ENCODE measurements at places on chromosomes 5 and 9. TPM values are rescaled to one million over a fixed set of nuclear protein-coding genes. Genes with fewer than 3 reads are reported as not detected.

Gene LARP1
- polyA plus RNA-seq: 151 TPM

Gene FOXI1
- polyA plus RNA-seq: 6.3 TPM

Gene EDIL3
- polyA plus RNA-seq: 47.9 TPM

Gene CFAP77
- polyA plus RNA-seq: 1.3 TPM

Gene IFNB1
- not detected for polyA plus RNA-seq

GRCh38 chr9:116715751-116716150 lies 28.6 kb downstream of the TRIM32 start:
- DNase-seq: no peak

DNA sequence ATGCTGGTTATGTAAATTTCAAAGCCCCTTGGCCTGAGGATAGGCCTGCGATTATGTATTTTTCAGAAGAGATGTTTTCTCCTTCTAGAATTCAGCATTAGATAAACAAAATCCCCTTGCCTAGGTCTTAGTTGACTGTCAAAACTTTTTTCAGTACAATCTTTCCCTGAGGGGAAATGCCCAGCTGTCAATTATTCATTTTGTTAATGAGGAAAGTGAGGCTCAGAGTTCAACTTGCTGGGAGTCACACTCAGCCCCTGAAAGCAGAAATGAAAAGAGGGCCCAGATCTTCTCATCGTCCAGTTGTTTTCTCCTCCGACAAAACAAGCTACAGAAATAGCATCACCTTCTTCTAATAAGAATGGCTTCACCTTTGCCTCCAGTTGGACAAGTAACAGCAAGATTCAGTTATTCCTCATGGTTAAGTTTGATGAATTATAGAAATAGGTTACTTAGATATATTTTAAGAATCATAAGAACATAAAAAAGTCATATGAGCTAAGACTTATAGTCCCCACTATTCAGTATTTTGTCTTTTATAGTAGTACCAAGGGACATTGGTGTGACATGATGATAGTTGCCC lies 627.1 kb upstream of the WWC1 start:
- DNase-seq: no peak

GRCh38 chr5:11878814-11879213 lies 25.4 kb downstream of the CTNND2 start:
- no peak for DNase-seq

- no peak for DNase-seq
Observed at GRCh38 chr5:172285226-172286143, 1.9 kb upstream of the UBTD2 start.

- no peak for DNase-seq
Observed at GRCh38 chr5:72596956-72597355, 89.7 kb upstream of the ZNF366 start.

- DNase-seq: no peak
Observed at GRCh38 chr9:26260238-26260637, 582.0 kb upstream of the TUSC1 start.

DNA sequence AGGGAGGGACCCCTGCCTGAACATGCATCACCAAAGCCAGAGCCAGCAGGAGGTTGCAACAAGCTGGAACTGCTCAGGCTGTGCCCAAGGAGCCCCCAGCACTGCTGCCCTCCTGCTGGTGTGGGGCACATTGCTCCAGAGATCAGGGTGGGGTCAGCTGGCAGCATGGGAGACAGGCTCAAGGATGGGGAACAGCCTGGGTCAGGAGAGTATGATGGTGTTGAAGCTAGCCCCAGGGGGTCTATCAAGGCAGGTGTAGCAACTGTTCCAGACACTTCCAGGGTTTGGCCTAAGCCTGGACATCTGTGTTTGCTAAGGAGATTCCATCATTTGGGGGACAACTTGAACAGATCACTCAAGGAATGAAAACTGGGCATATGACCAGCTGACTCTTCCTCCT lies 133.1 kb downstream of the ATPSCKMT start:
- DNase-seq: no peak

- DNase-seq: no peak
Observed at GRCh38 chr9:117178596-117179375, 236.1 kb downstream of the ASTN2 start.

DNA sequence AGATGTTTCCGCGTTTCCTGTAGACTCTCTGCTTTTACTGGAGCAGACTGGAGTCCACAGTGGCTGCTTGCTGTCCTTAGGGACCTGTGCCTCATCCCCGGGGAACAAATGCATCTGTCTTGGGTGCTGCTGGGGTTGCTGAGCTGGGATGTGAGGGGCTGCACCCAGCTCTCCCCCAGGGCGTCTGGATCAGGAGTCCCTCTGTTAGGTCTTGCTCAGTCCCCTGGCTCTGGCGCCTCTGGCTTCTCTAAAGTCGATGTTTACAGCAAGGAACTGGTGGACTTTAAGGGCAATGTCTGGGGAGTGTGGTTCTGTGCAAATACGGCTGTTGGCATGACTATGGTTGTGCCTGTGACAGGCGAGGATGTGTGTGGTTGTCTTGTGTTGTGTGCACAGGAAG lies 91.4 kb downstream of the CACNA1B start:
- no peak for DNase-seq

DNA sequence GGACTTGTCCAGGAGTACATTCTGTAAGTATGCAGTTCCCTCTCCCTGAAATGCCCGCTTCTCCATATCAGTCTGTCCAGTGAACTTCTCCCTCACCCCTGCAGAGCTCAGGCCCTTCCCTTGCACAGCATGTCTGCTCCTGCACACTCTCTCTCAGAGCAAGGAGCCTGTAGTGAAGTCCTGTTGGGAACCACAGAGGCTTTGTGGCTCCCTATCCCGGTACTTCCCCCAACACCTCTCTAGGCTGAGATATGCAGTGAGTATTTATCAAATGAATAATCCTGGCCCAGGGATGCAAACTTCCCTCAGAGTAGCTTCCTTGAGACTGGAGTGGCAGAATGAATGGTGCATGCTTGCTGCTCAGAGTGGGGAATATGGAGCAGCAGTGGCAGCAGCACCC lies 48.8 kb downstream of the POC5 start:
- DNase-seq: no peak

- no peak for DNase-seq
Observed at GRCh38 chr9:110048976-110049698, 158.8 kb downstream of the C9orf152 start.

Measured in left renal pelvis (tissue), 4 donors.